ENCODE measurements at places on chromosomes 1 and 21. TPM values are rescaled to one million over a fixed set of nuclear protein-coding genes. Genes with fewer than 3 reads are reported as not detected.

DNA sequence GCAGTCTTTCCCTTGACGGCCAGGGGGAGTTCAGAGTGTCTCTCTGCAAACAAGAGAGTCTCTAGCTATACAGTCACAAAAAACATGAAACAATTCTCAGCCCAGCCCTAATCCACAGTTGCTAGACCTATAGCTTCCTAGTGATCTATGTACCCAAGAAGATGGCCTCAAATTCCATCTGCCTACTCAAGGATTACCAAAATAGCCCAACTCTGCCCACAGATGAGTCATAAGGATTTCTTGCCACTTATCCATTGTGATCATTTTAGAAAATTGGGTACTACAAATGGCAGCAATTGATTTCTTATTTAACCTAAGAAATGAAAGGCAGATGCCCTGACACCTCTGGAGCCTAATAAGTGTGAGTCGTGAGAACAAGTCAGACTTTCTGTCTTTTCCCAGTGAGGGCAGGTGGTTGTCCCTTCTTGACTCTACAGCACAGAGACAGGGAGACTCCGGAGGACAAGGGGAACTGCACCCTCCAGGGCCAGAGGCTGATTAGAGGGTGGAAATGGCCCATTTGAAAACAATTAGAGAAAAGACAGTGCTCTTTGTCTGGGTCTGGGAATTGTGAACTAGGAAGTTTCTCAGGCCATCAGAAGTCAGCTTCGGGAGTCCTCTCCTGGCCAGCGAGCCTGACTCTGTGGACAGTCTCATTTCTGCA lies 65.4 kb downstream of the ABCA4 start:
- DNase-seq: no peak

GRCh38 chr1:214923278-214923915 lies 159.1 kb upstream of the KCNK2 start:
- DNase-seq: no peak

GRCh38 chr1:181632492-181632891 lies 149.2 kb downstream of the CACNA1E start:
- DNase-seq: no peak

- DNase-seq: no peak
Measured at GRCh38 chr1:59215766-59216291, 81.1 kb upstream of the FGGY start.

GRCh38 chr1:65508051-65508450 lies 87.6 kb downstream of the LEPR start:
- DNase-seq: no peak

GRCh38 chr1:156959414-156959813 lies 39.0 kb downstream of the LRRC71 start:
- DNase-seq: peak; percentile 35

GRCh38 chr1:232806186-232806510 lies 932 bp downstream of the MAP10 start:
- DNase-seq: no peak

DNA sequence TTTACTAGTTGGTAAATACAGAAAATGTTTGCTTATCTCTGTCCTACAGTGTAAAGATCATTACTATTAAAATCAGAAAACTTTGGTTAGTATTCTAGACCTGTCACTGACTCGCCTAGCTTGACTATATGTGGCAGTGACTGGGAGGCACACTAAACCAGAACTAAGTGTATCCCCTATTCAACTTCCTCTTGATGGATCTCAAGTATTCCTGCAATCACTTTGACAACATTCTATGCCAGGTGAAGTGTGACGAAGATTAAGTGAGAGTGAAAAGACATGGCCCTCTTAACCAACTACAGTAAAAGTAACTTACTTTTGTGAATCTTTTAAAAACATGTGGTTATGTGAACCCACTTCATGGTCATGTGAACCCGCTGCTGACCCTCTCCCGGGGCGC lies 223.0 kb upstream of the ADAMTS5 start:
- no peak for DNase-seq

DNA sequence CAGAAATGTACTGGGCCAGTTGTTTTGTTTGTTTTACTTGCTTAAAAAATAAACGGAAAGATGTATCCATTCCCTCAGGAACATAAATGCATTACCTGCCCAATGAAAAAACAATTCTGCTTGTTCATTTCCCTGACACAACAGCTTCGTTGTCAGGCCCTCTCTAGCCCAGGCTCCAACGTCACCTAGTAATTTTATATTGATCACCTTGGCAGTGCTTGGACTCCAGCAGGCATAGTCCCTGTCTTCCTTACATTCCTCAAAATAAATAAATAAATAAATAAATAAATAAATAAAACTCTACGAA lies 1.2 kb downstream of the CEP170 start:
- DNase-seq: no peak

GRCh38 chr21:44995343-44995941 lies 55.6 kb downstream of the SLX9 start:
- no peak for DNase-seq

DNA sequence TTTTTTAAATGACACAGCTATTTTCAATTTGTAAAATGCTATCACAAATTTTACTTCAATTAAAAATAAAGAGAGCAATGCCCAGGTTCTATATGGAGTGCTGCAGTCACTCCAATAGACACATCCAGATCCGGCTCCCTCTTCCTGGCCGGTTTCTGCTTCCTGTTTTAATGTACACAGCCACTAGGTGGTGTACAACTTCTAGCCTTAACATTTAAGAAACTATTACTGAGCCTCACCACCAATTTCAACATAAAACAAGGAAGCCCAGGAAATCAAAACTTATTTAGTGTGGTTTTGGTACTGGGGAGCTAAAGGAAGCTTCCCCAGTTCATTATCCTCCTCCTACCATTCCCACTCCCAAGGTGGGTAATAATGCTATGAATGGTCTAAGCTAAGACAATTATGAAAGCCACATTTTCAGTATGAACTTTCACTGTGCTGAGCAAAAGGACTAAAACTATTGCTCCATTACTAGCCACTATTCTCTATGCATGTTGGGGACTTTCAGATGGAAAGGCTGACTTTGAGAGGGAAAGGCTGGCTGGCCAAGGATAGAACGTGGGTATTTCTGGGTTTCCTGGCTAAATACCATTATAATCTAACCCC lies 25.5 kb upstream of the MTMR11 start:
- peak; percentile 81 for DNase-seq

DNA sequence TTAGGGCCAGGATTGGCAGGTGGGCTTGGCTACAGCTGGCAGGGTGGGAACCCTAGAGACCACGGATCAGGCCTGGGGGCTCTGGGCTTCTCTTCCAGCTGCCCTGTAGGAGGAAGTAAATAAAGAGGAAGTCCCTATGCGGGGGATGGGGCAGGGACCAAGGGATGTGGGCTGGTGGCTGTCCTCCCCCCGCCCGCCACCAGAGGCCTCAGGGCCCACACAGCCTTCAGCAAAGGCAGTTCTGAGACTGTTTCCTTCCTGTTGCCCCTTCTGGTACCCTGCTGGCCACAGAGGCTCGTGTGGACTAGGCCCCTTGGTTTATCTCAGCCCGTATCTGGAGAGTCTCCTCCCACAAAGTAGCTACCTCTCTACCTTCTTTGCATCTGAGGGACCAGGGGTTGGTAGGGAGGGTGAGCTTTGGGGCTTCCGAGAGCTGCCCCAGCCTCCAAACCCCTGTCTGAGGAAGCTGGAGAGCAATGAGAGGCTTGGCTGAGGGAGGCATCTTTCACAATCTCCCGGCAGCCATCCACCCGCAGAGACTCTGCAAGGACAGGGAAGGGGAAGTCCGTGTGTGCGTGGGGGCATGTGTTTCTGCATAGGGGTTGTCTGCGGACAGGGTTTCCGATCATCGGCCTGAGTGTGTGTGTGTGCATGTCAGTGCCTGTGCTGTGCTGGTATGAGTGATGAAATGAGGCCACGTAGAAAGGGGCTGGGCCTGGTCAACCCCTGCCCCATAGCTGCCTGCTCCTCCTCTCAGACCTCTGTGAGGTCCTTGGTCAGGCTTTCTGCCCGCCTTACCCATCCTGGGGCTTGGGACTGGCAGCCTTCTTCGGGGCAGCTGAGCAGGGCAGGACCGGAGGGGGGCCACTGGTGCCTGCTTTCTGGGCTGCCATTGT lies 12.5 kb downstream of the RPS6KA1 start:
- peak; percentile 14 for DNase-seq

- no peak for DNase-seq
Measured at GRCh38 chr1:1832820-1833219, 54.5 kb upstream of the NADK start.

The OR2L13 gene
- total RNA-seq: not detected

The GJA9 gene
- total RNA-seq: not detected

The SEMA6C gene
- total RNA-seq: 46.2 TPM

The TMEM240 gene
- total RNA-seq: 7.0 TPM

The OR10J1 gene
- not detected for total RNA-seq

The GREM2 gene
- not detected for total RNA-seq
